ENCODE measurements at places on chromosomes 2 and 18.

GRCh38 chr18:79400091-79400590 is 4.4 kb downstream of the NFATC1 start:
- DNase-seq: no peak

DNA sequence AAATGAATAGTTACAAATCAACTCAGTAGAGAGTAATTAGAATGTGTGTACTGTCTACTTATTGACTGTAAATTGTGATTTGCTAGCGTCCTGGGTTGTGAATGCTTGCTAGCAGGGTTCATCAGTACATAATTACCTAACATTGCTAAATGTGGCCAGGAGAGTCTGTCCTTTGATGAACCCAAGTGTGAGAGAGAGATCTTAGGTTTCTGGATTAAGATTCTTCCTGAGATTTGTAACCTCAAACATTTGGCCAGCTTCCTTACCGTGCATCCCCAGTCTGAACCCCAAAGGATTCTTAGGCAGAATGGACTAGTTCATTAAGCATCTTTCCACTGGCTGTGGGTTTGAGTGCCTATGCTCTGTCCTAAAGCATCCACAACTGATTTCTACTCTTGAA is 84.0 kb upstream of the ITPRID2 start:
- DNase-seq: no peak

GRCh38 chr2:237660381-237660900 is 33.1 kb downstream of the LRRFIP1 start:
- no peak for DNase-seq

GRCh38 chr2:205370726-205371125 is 311.6 kb upstream of the NRP2 start:
- DNase-seq: no peak

DNA sequence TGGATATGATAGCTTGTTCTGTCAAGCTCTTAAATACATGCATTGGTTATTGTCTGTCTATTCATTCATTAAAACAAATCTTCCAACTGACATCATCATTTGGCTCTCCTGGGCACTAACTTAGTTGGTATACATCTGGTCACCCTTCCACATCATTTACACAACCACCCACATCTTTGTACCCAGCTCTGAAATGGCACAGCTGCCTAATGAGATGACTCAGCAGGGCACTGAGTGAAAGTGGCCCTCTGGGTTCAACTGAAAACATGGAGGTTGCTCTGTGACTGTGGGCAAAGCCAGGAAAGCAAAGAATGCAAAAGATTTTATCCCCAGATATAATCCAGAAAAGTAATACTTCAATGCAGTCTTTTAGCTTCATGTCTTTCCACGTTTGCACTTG is 234.0 kb upstream of the MAP2 start:
- no peak for DNase-seq

DNA sequence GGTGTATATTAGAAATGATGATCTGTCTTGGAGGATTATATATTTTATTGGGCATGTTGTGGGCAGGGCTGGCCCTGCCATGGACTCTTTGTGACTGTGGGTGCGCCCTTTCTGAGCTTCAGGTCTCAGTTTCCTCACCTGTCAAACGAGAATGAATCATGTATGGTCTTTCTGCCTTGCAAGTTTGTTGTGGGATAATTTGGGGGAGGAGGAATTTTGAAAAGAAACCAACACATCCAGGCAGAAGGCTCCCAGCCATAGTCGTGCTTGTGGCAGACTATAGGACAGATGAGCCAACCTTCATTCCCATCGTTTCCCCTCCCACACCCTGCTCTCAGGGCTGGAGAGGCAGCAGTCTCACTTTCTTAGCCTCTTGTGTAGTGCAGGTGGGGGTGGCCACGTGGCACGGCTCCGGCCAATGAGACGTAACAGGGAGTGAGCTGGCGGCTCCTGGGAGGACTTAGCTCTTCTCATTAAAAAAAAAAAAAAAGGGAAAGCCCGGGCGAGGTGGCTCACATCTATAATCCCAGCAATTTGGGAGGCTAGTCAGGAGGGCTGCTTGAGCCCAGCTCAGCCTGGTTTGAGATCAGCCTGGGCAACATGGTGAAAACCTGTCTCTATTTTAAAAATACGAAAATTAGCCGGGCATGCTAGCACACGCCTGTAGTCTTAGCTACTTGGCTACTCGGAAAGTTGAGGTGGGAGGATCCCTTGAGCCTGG is 63.1 kb downstream of the RHOB start:
- no peak for DNase-seq

Data from stimulated activated CD8-positive, alpha-beta memory T cell treated with anti-CD3 and anti-CD28 coated beads, Interleukin-4, amount 100 ng/mL, for 1 hour (primary cell).